C1 segment of cervical spinal cord (tissue), 14 donors: ENCODE measurements at places on chromosomes 1 and 21.

GRCh38 chr1:40477678-40478053 is 576 bp downstream of the ZFP69 start:
- DNase-seq: no peak

DNA sequence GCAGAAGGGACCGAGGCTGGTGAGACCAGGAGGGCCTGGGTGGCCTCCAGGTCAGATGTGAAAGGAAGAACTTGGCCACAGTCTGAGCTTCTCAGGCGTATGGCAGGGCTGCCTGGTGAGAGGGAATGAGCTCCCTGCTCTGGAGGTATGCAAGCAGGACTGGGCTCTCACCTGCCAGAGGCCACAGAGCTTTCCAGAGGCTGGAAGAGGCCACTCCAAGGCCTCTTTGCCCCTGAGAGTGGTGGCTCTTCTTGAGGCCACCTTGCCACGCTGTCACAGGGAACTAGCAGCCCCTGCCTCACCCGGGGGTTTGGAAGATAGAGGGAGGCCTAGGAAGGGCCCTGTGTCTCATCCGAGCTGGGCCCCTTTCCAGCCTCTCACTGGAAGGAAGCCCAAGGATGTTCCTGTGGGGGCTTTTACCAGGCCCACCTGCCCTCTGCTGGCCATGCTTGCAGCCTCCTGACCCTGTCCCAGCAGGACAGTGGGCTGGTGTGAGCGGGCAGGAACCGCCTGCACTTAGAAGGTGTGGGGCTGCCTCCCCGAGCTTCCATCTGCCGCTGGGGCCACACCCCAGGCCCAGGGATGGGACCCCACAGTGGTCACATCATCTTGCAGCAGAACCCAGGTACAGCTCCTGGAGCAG is 10.0 kb downstream of the PCSK9 start:
- no peak for DNase-seq

GRCh38 chr1:168453056-168453455 is 90.7 kb downstream of the XCL2 start:
- no peak for DNase-seq

GRCh38 chr1:164602480-164603093 is 43.6 kb downstream of the PBX1 start:
- DNase-seq: no peak

- no peak for DNase-seq
Measured at GRCh38 chr1:240739754-240740153, 127.8 kb upstream of the GREM2 start.

- no peak for DNase-seq
Measured at GRCh38 chr1:115977499-115978258, 1.4 kb downstream of the SLC22A15 start.

GRCh38 chr1:9846611-9847171 is 22.9 kb upstream of the CLSTN1 start:
- DNase-seq: no peak

- DNase-seq: no peak
Measured at GRCh38 chr1:230240446-230241086, 173.5 kb downstream of the GALNT2 start.

- DNase-seq: no peak
Measured at GRCh38 chr21:42596657-42597056, 56.8 kb upstream of the PDE9A start.

GRCh38 chr21:32001390-32001789 is 128.6 kb downstream of the HUNK start:
- DNase-seq: no peak
